Activated T-cell treated with anti-CD3 and anti-CD28 coated beads, Interleukin-2, amount 50 U/mL, for 72 hours (primary cell): ENCODE measurements at places on chromosomes 4 and X.

GRCh38 chr4:182400790-182401189 is 157.6 kb downstream of the TENM3 start:
- DNase-seq: no peak

- no peak for DNase-seq
Measured at GRCh38 chrX:15233416-15234015, 36.4 kb downstream of the ASB9 start.

- no peak for DNase-seq
Measured at GRCh38 chr4:47349326-47349725, 114.2 kb downstream of the COMMD8 start.

GRCh38 chrX:39470588-39471407 is 627.0 kb downstream of the BCOR start:
- DNase-seq: no peak

DNA sequence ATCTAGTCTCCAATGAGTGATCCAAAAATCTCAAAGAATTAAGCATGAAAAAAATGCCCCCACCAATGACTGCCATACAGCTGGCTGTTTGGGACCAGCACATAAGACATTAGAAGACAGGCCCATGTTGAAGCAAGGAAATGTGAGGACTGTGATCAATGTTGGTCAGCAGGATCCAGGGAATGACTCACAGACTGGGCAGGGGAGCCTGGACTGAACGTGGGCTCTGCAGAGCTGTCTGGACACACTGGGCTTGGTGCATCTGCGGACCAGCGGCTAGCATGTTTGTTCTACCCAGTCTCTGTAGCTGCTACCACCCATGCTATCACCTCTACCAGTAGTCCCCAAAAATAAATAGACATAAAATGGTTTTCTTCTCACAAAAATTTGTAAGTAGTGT is 108.6 kb downstream of the PALLD start:
- DNase-seq: no peak

- DNase-seq: no peak
Measured at GRCh38 chr4:88315460-88316017, 31.2 kb upstream of the PPM1K start.

DNA sequence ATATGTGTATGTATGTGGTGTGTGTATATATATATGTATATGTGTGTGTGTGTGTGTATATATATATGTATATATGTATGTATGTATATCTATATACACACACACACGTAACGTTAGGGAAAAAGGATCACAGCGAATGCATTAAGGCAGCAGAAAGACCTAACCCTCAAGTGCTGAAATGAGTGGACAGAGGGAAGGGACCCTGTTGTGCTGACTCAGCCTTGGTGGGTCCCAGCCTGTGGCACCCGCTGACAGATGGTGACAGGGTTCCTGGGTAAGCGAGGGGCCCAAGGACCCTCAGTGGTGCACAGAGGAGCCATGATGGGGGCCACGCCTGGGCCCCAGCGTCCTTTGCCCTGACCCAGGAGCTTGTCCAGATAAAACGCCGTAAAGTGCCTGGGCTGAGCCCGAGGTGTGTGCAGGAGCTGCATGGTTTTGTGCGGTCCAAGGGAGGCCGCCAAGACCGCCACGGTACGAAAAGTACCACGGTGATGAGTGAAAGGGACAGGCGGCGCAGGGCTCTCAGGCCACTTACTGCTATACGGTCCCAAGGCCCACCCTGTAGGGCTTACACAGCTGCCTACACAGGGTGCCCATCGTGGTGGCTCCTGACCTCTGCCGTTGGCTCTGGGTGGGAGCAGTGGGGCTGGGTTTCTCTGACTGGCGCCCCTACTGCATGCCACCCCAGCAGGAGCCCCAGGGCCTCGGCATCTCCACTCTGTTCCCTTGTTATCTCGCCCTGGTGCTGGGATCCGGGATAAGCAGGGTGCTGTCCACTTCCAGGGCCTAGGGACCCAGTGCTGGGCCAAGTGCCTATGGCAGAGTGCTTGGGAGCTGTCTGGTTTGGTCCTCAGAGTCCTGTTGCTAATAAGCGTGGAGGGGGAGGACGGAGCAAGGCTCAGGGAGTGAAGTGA is 10.0 kb downstream of the SH3BP2 start:
- DNase-seq: no peak

DNA sequence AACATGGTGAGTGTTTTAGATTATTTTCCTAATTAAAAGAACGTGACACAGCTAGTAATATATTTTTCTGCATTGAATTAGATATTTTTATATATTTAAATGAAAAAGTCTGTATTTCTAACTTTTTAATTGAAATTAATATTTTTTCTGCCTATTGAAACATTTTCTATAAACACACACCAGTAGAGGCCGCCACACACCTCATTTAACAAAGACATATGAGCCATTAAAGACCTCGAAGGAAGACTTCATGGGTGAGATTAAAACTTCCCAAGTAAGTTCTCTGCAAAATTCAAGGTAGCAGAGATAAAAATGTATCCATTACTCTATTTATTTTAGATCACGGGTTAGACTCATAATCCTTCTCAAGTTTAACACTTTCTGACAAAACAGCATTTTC is 8.3 kb downstream of the SLITRK2 start:
- DNase-seq: no peak

DNA sequence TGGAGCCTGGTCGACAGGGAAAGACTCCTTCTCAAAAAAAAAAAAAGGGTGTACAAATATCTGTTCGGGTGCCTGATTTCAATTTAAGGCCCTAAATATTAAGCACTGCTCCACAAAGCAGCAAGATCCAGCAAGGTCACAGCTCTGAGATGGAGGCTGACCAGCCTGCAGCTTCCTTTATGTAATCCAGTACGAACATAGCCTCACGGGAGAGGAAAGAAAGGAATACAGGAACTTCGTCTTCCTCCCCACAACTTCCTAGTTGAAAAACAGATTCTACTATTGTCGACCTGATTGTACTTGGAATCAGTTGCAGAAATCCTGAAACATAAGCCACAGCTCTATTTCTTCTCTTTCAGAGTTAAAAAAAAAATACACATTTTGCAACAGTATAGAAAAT is 53.5 kb upstream of the TBC1D9 start:
- DNase-seq: no peak

GRCh38 chr4:16603178-16603577 is 295.3 kb downstream of the LDB2 start:
- no peak for DNase-seq

- no peak for DNase-seq
Measured at GRCh38 chr4:94504545-94504944, 52.8 kb downstream of the PDLIM5 start.

- DNase-seq: no peak
Measured at GRCh38 chrX:1807301-1807731, 192.5 kb downstream of the ASMT start.

GRCh38 chrX:104668550-104668949 is 102.6 kb downstream of the IL1RAPL2 start:
- DNase-seq: no peak

DNA sequence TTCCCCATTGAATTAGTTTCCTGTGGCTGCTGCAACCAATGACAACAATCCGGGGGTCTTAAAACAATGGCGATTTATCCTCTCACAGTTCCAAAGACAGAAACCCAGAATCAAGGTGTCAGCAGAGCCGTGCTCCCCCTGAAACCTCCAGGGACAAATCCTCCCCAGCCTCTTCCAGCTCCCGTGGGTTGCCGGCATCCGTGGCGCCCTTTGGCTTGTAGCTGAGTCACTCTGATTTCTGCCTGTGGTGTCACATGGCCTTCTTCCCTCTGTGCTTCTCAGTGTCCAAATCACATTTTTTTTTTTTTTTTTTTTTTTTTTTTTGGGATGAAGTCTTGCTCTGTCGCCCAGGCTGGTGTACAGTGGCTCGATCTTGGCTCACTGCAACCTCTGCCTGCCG is 64.5 kb upstream of the STX18 start:
- no peak for DNase-seq

DNA sequence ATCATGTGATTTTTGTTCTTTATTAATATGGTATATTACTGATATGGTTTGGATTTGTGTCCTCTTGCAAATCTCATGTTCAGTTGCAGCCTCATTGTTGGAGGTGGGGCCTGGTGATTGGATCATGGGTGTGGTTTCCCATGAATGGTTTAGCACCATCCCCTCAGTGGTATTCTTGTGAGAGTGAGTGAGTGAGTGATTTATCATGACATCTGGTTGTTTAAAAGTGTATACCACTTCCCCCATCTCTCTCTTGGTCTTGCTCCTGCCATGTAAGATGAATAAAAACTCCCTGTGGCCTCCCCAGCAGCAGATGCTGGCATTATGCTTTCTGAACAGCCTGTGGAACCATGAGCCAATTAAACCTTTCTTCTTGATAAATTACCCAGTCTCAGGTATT is 111.5 kb downstream of the TAB3 start:
- DNase-seq: no peak

GRCh38 chr4:170014359-170015011 is 11.7 kb downstream of the MFAP3L start:
- no peak for DNase-seq

GRCh38 chr4:38243388-38244053 is 283.3 kb downstream of the PTTG2 start:
- DNase-seq: no peak

- DNase-seq: no peak
Measured at GRCh38 chr4:43607827-43608461, 715.4 kb downstream of the GRXCR1 start.

DNA sequence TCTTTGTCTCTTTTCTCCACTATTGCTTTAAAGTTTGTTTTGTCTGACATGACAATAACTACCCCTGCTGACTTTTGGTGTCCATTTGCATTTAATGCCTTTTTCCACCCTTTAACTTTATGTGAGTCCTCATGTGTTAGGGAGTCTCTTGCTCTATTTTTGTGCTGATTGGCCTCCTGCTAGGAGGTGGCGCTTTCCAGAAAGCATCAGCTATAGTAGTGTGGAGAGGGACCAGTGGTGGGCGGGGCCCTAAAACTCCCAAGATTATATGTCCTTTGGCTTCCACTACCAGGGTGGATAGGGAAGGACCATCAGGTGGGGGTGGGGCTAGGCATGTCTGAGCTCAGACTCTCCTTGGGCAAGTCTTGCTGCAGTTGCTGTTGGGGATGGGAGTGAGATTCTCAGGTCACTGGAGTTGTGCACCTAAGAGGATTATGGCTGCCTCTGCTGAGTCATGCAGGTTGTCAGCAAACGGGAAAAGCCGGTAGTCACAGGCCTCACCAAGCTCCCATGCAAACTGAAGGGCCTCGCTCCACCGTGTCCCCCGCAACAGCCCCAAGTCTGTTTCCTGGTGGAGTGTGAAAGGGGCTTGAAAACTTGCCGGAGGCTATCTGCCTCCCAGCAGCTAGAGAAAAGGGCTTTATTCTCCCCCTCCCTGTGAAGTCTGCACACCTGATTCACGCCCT is 156.3 kb downstream of the CPEB2 start:
- no peak for DNase-seq

GRCh38 chr4:35358001-35358584 is 886.2 kb downstream of the ARAP2 start:
- no peak for DNase-seq

DNA sequence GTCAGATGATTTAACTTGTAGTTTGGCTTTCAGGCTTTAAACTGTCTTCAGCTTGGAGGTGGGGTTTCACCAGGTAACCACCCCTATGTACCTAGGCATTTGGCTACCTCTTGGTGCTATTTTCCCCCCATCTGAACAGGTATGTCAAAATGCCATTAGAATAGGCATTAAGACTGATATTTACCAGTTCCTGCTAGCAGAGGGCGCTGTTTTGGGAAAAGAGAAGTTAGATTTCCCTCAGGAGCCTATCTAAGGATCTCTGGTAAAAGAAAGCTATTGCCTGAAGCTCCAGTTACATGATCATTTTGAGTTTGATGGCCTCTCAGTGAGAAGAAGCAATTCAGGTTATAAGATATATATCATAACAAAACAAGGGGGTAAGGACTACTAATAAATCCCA is 879.1 kb downstream of the SH3BGRL start:
- DNase-seq: no peak

DNA sequence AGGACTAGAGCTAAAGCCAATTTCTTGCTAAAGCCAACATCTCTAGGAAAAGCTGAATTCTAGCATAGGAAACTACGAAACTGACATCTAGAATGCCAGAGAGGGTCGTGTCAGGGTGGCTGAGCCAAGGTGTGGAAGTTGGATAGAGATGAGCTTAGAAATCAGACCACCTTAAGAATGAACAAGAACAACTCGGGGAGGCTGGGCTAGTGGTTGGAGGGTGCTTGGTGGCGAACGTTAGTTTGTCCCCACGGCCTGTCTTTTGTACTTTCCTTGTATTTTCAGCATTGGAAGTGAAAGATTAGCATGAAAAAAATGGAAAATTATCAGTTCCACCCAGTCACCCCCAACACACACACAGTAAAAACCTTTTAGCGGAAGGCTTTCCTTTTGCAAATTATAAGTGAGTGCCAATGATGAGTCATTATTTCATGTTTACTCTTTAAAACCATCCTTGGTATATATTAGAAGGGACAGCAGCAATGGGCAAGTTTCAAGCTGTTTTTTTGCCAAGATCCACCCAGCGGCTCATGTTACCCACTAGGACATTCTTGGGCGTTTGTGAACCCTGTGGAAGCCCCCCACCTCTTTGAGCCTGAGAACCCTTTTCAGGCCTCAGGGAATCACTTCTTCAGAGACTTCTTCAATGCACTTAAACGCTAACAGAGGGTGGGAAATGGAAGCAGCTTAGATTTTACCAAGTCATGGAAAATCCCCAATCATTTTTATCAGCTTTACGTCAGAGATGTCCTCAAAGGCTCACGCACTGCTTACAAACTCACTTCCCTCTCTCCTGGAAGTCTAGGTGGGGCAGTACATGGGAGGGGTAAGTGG is 4.9 kb upstream of the PPEF1 start:
- no peak for DNase-seq

- DNase-seq: no peak
Measured at GRCh38 chr4:36320117-36320896, 38.9 kb downstream of the DTHD1 start.

- no peak for DNase-seq
Measured at GRCh38 chr4:38105475-38106220, 145.4 kb downstream of the PTTG2 start.

- no peak for DNase-seq
Measured at GRCh38 chrX:108875548-108875947, 139.2 kb upstream of the IRS4 start.

DNA sequence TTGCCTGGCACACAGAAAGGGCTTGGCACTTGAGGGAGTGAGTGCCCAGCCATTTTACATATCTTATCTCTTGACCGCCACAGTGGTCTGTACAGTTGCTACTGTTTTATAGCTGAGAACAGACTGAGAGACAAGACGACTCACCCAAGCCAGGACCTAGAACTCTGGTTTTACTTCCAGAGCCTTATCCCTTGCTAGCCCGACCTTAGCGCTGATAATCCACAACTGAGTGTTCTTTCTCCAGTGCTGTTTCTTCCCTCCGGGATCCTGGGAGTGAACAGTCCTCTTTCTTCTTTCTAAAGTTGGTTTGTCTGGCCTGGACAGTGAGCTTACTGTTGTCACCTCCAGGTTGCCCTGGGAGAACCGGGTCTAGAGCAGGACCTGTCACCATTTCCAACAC is 52.5 kb upstream of the TADA2B start:
- DNase-seq: no peak
